ENCODE measurements at places on chromosomes 7 and 10. TPM values are rescaled to one million over a fixed set of nuclear protein-coding genes. Genes with fewer than 3 reads are reported as not detected.

Gene UNCX
- total RNA-seq, result not detected

GRCh38 chr7:119065966-119066365 is 841.5 kb downstream of the ANKRD7 start:
- DNase-seq, result no peak

Gene NHLRC2
- total RNA-seq, result 11.4 TPM

- DNase-seq, result no peak
Observed at GRCh38 chr7:108222236-108222892, 92.2 kb upstream of the LAMB4 start.

GRCh38 chr7:27155816-27156507 is 513 bp downstream of the HOXA7 start:
- peak; percentile 45 for DNase-seq

Gene DOCK1
- total RNA-seq, result 4.3 TPM

Gene KNDC1
- total RNA-seq, result not detected

DNA sequence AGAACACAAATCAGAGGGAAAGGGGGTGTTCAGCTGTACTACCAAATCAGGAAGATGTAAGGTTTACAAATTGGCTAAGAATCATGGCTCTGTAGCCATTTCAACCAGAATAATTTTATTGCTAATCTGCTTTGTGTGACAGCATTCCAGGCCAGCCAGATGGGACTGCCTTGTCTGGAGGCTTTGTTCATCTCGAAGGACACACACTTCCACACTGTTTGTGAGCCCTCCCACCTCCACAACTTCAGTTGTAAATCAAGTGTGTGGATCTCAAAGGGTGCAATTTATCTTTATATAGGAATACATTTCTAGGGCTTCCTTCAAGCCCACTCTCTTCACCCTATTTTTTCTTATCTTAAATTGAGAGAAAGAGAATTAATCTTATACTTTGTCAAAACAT is 6.9 kb upstream of the OIT3 start:
- no peak for DNase-seq

Gene SERPINE1
- 21.7 TPM for total RNA-seq

DNA sequence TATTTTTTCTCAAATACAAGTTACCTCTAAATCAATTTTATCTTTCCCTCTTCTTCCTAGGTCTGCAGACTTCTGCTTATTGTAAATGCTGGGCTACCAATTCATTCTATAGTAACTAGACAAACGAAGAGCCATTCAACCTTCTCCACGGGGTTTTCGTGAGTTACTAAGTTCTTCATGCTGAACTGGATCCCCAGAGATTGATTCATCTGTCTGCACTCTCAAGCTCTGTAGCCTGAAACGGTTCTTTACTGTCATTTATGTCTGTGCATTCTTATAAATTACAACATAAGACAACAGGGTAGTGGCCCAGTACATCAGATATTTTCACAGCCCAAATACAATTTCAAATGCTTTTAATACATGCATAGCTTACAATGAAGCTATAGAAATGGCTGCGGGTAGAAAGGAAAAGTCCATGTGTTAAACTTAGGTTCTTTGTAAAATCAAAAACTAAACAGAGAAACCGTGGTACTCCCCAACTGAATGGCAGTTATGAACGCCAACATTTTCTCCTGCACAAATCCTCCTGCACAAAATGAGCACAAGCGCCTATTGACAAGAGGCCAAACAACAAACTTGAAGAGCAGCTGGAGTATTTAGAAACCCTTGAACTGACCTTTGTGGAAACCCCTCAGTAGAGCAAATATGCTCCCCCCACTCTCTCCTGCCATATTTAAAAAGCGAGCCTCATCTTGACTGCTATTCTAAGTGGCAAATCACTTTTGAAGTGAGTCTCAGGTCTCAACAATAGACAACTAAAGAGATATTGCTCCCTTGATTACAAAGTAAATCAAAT is 20.7 kb downstream of the LAMB1 start:
- DNase-seq, result no peak

DNA sequence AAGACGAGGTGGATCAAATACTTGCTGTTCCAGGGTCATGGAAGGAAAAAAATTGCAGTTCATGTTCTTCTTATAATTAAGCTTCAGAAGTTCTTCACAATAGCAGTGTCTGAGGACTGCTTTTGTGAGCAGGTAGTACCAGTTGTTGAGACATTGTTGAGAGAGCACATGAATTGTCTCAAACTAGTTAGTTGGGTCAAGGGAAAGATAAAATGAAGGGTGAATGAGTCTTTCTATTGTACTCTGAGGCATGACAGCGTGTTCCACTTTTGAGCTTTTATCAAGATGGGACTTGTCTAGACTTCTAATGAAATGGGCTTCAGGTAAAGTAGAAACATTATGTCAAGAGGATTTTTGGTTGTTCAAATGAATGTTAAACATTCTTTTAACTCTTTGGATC is 26.0 kb downstream of the KAT6B start:
- DNase-seq, result no peak

DNA sequence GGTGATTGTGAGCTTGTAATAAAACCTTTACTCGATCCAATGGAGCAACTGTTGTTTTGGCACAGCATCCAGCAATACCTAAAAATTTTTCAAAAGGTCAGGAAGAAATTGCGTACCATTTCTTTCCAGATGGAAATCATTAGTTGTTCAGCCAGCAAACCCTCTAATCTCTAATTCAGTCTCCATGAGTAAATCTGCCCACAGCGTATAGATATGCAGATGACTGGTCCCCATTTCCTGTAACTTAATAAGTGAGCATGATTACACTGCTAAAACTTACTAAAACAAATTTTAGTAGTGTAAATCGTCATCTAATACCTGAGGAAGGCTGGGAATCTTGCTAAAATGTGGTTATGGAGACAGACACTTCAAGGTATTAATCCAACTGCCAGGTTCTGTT is 10.6 kb downstream of the SLC25A16 start:
- DNase-seq, result no peak

DNA sequence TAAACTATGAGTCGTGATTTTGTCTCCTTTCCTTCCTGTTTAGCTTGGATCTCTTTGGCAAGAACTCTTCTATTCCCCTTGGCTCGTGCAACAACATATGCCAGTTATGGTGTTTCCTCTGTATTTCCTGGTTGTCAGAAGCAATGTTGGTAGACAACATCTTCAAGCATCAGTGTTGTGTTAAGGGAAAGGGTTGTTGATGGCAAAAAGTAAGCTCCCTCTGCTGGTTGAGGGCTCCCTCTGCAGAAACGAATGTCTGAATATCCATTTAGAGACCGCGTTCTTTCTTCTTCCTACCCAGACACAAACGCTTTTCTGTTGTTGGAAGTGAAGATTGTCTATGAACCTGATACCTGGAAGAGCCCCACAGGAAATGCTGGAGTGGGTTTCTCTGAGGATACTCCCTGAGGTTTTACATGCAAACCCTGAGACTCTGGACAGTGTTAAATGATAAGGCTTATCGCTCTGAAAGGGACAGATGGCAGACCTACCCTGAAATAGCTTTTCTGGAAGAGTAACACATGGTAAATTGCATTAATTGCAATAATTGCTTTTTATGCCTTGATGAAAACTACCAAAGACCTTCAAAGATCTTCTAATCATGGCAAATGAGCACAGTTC is 23.5 kb upstream of the C1QL3 start:
- no peak for DNase-seq

GRCh38 chr7:31023877-31024276 is 28.2 kb upstream of the ADCYAP1R1 start:
- no peak for DNase-seq

Gene GDF10
- total RNA-seq, result 0.20 TPM

DNA sequence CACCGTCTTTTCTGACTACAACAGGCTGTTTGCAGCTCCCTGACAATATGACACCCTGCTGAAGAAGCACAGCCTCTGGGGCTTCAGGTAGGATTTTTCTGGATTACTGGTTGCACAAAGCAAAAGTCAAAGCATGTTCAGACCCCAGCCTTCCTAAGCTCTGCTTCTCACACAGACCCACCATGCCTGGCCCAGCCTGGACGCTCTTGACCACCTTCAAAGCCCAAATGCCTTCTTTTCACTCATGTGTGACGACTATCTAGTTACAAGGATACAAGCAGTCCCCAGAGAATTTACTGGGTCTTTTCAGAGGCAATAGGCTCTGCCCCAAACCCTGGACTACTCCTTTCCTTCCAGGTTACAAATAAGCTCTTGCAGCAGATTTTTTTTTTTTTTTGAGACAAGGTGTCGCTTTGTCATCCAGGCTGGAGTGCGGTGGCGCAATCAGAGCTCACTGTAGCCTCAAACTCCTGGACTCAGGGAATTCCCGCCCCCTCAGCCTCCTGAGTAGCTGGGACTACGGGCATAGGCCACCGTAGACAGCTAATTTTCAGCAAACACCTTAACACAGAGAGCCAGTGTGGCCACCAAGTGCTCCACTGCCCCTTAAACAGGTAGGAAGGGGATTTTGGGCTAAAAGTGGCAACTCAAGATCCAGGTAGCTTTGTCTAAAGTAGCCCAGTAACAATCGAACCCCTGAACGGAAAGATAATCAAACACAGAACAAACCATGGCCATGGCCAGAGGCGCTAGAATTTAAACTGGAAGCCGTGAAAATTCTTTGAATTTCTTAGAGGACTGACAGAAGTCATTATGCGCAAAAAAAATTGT is 16.2 kb downstream of the SVIL start:
- DNase-seq, result peak; percentile 82

GRCh38 chr10:69878951-69879350 is 77.2 kb downstream of the COL13A1 start:
- DNase-seq, result no peak

GRCh38 chr7:104059103-104059502 is 69.6 kb upstream of the RELN start:
- no peak for DNase-seq
